ENCODE measurements at places on chromosomes 4 and X. TPM values are rescaled to one million over a fixed set of nuclear protein-coding genes. Genes with fewer than 3 reads are reported as not detected.

CAPN6 gene
- not detected for total RNA-seq

PTCHD1 gene
- not detected for total RNA-seq

FRG2 gene
- not detected for total RNA-seq

GAGE13 gene
- not detected for total RNA-seq

SHROOM4 gene
- total RNA-seq: not detected

PGAM4 gene
- not detected for total RNA-seq

SHROOM2 gene
- total RNA-seq: not detected

FAM9C gene
- total RNA-seq: not detected

SPATA4 gene
- total RNA-seq: not detected

MAGEB4 gene
- total RNA-seq: not detected

TCEAL7 gene
- total RNA-seq: not detected

RBM46 gene
- not detected for total RNA-seq

SEC24B gene
- total RNA-seq: 31.3 TPM

LGI2 gene
- total RNA-seq: not detected

NKX3-2 gene
- not detected for total RNA-seq

OPRPN gene
- not detected for total RNA-seq

F8 gene
- 4.6 TPM for total RNA-seq

CFAP299 gene
- not detected for total RNA-seq

ATP1B4 gene
- not detected for total RNA-seq

SPANXD gene
- total RNA-seq: not detected

CXCL13 gene
- not detected for total RNA-seq

PFKFB1 gene
- 0.64 TPM for total RNA-seq

NLGN3 gene
- 0.98 TPM for total RNA-seq

GAGE12G gene
- not detected for total RNA-seq

NSD2 gene
- 248 TPM for total RNA-seq

MAGEB6B gene
- not detected for total RNA-seq

ASB12 gene
- not detected for total RNA-seq

FOXP3 gene
- 13.0 TPM for total RNA-seq

PPM1K gene
- total RNA-seq: 68.5 TPM

P2RY8 gene
- 99.1 TPM for total RNA-seq

BEX1 gene
- total RNA-seq: not detected

MAGEA3 gene
- not detected for total RNA-seq

CTSO gene
- 5.5 TPM for total RNA-seq

ADGRL3 gene
- total RNA-seq: not detected

RASGEF1B gene
- total RNA-seq: 2.7 TPM

All from activated CD4-positive, alpha-beta T cell treated with anti-CD3 and anti-CD28 coated beads, Interleukin-2, amount 10 ng/mL, durations not matched to agents 7 days and 5 days (primary cell).